Activated CD4-positive, alpha-beta T cell treated with anti-CD3 and anti-CD28 coated beads for 1 hour (primary cell): ENCODE measurements at places on chromosomes 12 and 14.

- DNase-seq = no peak
Measured at GRCh38 chr12:14167005-14167628, 185.7 kb upstream of the GRIN2B start.

DNA sequence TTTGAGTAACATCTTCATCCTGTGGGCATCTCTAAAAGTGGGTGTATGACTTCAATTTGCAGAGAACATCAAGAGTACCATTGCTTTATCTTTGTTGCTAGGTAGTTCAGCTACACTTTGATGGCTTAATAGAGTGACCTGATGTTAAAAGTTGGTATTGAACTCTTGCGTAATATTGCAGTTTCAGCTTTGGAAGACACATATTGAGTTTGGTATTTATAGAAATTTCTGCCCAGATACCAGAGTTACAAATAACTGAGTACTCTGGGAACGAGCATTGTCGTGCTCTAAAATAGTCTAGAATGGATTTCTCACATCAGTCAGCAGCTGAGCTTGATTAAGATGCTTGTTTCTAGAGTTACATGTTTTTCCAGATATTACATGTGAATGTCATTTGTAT, 24.8 kb upstream of the AKAP5 start:
- no peak for DNase-seq

- DNase-seq = no peak
Measured at GRCh38 chr14:74846168-74846567, 29.8 kb downstream of the PROX2 start.

GRCh38 chr12:45695606-45696005, 33.9 kb upstream of the ARID2 start:
- DNase-seq = no peak

- DNase-seq = no peak
Measured at GRCh38 chr14:104657101-104657524, 32.3 kb upstream of the INF2 start.

- DNase-seq = no peak
Measured at GRCh38 chr12:64077922-64078321, 144.2 kb downstream of the KICS2 start.

- no peak for DNase-seq
Measured at GRCh38 chr14:73461478-73462047, 3.2 kb upstream of the NUMB start.

GRCh38 chr14:31261859-31262731, 54.5 kb upstream of the HECTD1 start:
- no peak for DNase-seq

GRCh38 chr14:57729208-57730187, 136.4 kb downstream of the SLC35F4 start:
- DNase-seq = no peak

GRCh38 chr14:28483506-28483905, 283.1 kb upstream of the FOXG1 start:
- no peak for DNase-seq

GRCh38 chr12:80432061-80432460, 12.0 kb upstream of the PTPRQ start:
- no peak for DNase-seq

- no peak for DNase-seq
Measured at GRCh38 chr12:72089678-72090077, 151.0 kb downstream of the TPH2 start.

DNA sequence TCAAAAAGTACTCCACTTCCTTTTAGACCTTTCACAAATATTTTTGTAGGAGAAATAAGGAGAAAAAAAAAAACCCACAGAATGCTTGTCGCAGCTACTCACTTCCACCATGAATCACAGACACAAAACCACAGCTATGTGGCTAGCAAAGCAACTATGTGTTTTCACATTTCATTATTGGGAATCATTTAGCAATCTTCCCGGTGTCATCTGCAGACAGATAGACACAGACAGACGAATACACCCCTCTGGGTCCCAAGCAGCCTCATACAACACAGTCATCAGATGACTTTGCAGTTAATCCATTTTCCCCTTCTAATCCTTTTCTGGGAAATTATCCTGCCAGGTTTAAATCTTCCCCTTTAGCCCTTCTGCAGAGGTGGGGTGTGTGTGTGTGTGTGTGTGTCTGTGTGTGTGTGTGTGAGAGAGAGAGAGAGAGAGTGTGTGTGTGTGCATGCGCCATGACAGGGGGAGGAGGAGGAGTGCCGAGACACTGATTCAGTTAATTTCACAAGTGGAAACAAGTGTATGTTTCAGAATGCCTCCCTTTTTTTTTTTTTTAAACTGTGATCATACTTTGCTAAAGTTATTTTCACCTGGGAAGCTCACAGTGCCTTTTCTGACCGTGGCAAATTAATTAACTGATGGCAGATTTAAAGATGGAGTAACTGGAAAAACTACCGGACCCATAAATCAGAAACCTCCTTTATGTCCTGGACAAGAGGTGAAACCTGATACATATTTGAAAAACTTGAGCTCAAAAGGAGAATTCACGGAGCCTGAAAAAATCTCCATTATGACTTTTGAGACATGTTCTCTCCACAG, 39.9 kb downstream of the LTBP2 start:
- DNase-seq = no peak

DNA sequence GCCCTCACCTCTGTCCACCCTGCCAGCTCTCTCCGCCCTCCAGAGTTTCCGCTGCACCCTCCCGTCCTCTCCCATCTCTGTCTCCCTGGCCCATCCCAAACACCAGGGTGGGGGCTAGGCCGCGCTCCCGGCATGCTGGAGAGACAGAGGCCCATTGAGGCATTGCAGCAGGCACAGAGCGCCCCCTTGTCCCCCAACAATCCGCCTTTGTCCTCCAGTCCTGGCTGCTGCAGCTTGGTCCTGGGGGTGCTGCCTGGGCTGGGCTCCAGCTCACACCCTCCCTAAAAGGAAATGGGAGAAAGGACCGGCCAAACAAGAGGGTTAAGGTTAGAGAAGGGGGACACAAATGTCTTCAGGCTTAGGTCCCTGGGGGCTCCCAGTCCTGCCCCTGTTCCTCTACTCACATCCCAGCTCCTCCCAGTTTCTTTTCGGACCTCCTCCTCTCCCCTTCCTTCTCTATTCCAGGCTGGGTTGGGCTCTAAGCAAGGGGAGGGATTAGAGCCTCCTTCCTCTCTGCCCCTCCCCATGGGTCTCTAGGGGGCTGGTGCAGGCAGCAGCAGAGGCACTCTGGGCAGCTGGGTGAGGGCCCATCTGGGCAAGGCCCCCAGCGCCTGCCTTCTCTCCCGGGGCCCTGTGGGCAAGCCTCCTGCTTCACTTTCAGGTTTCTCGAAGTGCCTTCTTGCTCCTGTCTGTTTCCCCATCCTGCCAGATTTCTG, at the start of gene CMTM5:
Gene CMTM5 (plus strand): TSS at position 565 of the 716 bp plus-strand sequence. CDS start 206 bp downstream, outside the sequence.
- DNase-seq = no peak

GRCh38 chr14:35504260-35504659, 29.7 kb upstream of the INSM2 start:
- no peak for DNase-seq

GRCh38 chr12:25054783-25055144, 105.9 kb upstream of the BCAT1 start:
- no peak for DNase-seq

- DNase-seq = no peak
Measured at GRCh38 chr12:98422359-98422758, 93.0 kb upstream of the TMPO start.

GRCh38 chr12:25670076-25671055, 117.3 kb upstream of the LMNTD1 start:
- DNase-seq = no peak

DNA sequence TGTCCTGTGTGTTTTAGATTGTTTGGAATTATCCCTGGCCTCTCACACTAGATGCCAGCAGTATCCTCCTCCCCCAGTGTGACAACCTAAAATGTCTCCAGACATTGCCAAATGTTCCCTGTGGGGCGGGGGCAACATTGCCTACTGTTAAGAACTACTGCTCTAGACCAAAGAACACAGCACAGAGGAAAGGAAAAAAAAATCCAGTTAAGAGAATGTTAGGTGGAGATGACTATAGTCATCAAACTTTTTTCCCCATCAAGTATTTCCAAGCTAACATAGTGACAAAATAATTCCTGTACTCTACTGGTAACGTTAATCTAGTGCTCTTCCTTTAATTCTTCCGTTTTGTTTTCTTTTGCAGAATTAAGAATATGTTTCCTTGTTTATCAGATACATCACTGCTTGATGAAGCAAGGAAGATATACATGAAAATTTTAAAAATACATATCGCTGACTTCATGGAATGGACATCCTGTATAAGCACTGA, 3.5 kb downstream of the CDKN1B start:
- DNase-seq = no peak

- DNase-seq = no peak
Measured at GRCh38 chr12:117151403-117152031, 38.8 kb downstream of the FBXO21 start.

DNA sequence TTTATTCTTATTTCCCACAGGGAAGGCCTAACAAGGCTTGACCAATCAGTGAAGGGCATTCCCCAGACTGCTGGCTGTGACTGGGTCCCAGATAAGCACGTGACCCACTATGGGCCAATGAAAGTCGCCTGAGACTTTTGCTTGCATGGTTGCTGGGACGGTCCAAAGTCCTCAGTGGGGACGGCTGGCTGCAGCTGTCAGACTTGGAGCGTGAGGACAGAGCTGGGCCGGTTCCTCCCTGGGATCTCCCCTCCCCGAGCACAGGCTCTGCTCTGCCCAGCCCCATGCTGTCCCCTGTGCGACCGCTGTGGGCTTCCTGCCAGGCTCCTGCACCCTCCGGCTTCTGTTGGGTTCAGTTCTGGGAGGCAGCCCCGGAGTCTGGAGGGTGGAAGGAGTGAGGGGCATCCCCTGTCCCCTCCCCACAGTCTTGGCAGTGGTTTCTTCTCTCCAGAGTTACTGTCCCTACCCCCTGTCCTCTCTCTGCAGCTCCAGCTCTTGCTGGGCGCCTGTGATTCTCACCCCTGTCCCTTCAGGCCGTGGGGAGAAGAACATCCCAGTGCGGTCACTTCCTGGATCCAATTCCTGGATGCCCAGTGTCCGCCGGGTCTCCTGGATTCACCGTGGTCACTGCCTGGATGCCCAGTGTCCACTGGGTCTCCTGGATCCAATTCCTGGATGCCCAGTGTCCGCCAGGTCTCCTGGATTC, 50.1 kb downstream of the GALNT9 start:
- no peak for DNase-seq

DNA sequence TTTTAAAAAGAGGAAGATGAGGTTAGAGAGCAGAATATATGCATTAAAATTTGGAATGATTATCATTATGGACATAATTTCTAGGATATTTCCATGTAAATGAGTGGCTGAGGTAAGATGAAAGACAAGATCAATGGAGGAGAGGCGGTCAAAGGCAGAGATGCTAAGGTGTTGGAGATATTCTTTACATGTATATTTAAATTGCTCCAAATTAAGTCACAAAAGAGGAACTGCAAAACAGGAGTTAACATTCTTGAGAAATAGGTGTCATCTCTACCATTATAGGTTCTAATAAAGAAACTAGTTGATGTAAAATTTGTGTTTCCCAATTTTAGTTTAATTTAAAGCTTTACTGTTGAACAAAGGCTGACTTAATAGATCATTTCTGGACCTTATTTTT, 268.5 kb upstream of the PPFIA2 start:
- DNase-seq = no peak

GRCh38 chr12:124605150-124605882, 37.9 kb upstream of the NCOR2 start:
- no peak for DNase-seq

DNA sequence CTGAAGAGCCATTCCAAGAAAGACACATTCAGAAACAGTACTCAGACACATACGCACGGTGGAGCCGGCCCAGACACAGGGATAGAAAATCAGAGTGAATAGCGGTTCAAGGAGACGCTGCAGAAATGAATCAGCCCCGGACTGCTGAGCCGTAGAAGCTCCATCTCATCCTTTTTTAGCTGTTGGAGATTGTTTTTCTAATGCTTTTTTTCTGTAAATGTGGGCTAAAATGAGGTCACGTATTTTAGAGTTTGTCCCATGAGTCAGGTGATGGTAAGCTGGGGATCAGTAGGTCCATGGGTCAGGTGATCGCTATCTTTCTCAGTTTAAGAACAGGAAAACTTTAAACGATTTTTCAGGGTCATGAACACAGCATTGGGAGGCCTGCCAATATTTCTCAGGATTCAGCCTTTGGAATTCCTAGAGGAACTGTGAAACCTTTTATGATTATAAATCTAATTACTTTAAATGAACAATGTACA, 202.4 kb downstream of the ITPR2 start:
- no peak for DNase-seq

- no peak for DNase-seq
Measured at GRCh38 chr12:106058256-106059182, 80.2 kb downstream of the NUAK1 start.

DNA sequence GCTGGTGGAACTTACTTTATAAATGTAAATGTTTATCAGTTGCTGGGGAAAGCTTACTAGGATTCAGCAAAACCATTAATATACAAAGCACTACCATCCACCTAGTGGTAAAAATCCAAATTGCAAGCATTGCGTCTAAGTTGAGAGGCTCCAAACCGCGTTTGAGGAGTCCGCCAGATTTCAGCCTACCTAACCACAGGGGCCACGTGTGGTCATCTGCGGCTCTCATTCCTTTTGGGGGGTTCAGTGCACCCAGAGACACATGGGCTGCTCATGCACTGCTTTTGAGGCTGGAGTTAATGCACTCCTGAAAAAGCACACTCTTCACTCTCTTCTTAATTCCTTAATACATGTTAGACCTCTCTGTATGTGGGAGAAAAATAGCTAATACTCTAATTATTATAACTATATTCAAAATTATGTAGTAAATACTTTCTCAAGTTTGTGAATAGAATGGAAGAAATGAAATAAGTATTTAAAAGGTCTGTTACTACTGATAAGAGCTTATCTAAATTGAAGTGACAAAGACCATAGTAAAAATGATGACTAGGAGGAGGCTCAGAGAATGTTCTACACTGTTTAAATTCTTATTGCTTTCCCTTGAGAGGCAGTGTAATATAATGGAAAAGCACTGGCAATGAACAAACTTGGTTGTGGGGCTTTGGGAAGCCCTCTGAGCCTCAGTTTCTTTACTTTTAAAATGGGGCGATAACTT, 41.4 kb upstream of the MANSC4 start:
- no peak for DNase-seq

DNA sequence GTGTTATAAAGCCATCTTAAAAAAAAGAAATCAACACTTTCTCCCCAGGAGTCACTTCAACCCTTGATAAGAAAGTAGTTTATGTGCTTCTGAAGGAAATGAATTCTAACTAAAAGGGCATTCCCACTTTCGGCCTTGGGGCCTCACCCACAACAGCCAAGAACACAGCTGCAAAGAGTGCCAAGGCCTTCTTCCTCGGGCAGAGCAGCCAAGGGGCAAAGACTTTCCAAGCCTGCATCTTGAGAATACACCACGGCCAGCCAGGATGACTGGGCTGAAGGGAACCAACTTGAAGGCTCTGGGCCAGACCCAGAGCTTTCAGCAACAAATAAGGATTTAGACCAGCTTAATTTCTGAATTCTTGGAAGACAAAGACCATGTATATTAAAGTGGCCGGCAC, 60.4 kb upstream of the FOXN3 start:
- DNase-seq = no peak

- DNase-seq = no peak
Measured at GRCh38 chr12:104752016-104752415, 206.1 kb downstream of the SLC41A2 start.

DNA sequence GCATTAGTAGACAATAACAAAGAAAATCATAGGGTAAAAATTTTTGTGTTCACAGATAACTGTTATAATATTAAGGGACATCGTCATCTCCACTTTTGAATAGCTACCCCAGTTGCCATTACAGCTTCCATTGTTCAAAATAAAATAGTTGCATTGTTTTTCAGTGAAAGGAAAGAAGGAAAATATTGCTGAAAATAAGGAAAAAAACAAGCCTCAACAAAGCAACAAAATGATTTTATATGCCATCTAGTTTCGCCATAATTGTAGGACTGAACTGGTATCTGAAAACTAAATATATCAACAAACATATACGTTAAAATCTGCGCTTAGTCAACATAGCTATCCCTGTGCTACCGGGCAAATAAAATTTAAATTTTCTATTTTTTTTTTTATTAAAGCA, 3.3 kb downstream of the CDK17 start:
- DNase-seq = no peak
